ENCODE measurements at places on chromosomes 2 and 18.

GRCh38 chr2:42105330-42106256 lies 57.8 kb downstream of the PKDCC start:
- DNase-seq, result no peak

GRCh38 chr18:60935041-60935910 lies 398.0 kb upstream of the CDH20 start:
- no peak for DNase-seq

GRCh38 chr2:171956135-171956825 lies 34.0 kb downstream of the HAT1 start:
- DNase-seq, result no peak

- DNase-seq, result peak; percentile 50
Observed at GRCh38 chr2:194867328-194867727, 789.7 kb upstream of the SLC39A10 start.

DNA sequence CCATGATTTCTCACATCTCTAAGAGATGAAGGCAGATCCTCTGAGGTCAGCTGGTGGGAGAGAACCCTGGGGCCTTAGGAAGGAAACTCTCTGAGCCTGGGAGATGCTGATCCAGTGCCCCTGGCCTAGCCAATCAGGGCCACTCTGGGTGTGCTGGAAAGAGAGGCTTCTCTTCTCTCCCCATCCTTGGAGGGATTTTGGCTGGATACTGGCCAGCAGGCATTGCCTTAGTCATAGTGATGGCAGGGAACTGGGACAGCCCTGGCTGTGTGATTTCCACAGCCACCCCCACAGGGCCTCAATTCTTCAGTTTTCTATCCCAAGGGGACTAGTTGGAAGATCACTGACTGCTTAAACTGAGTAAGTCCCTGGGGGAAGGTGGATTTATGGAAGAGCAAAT lies 26.6 kb upstream of the PLB1 start:
- DNase-seq, result no peak

- DNase-seq, result no peak
Observed at GRCh38 chr2:182245963-182246362, 180.9 kb downstream of the PDE1A start.

DNA sequence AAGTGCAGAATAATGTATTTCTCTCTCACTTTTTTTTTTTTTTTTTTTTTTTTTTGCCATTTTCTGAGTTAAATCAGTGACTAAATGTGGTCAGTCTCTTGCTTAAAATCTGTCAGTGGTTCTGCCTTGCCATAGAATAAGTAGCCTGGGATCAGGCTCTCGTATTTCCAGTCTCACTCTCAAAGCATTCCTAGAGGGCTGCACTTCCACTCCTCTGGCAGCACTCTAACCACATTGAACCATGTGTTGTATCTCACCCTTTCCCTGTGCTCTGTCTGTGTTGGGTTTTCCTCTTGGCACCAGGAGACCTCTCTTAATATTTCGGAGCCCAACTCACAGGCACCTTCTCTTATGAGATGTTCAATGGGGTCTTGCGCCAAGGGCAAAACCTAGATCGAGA lies 304.4 kb downstream of the CTNNA2 start:
- DNase-seq, result no peak

DNA sequence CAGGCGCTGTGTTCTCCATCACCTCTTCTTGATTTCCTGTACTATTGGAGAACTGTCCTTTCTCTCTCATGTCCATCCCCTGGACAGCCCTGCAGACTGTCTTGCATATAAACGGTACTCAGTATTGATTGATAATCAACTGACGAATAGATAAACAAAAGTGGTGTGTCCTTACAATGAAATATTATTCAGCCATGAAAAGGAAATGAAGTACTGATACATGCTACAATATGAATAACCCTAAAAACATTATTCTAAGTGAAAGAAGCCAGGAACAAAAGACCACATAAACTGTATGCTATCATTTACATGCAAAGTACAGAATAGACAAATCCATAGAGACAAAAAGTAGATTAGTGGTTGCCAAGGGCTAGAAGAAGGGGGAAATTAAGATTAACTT lies 77.6 kb downstream of the SDC1 start:
- no peak for DNase-seq

- DNase-seq, result no peak
Observed at GRCh38 chr2:164839914-164840457, 1.6 kb downstream of the COBLL1 start.

DNA sequence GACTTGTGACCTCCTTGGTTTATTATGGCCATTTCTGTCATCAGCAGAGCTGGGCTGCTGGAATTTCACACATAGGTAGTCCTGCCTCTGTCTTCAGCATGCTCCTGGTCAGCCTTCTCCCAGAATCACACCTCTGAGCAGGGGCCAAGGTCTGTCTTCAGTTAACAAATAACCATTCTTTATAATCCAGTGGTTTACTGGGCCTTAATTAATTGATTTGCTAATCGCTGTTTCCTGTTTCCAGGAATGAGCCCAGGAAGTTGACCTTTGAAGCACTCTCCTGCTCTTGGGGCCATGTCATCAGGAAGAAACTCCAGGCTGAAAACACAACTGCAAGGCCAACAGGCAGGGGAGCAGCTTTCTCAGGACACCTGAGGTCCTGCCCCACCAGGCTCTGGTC lies 278.5 kb downstream of the SRBD1 start:
- DNase-seq, result no peak

GRCh38 chr2:233100192-233100998 lies 40.3 kb downstream of the INPP5D start:
- DNase-seq, result no peak
